A673 (cell line): ENCODE measurements at places on chromosomes 3 and 15.

DNA sequence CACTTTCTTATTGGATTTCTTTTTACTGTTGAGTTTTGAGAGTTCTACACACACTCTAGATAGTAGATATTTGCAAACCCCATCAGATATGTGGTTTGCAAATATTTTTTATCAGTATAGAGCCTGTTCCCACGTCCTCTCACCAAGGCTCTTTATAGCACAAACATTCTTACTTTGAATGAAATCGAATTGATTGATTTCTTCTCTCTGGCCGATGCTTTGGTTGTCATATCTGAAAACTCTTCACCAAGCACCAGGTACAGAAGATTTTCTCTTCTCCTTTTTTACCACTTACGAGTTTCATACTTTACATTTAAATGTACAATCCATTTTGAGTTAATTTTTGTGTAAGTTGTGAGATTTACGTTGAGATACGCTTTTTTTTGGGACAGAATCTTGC, 163.4 kb downstream of the PTPRG start:
- no peak for DNase-seq
- no peaks in the 10 kb centered on the region for H3K27me3 ChIP-seq
- no peaks in the 10 kb centered on the region for H3K36me3 ChIP-seq
- no peak overlapping the region for H3K27ac ChIP-seq
- no peak overlapping the region for H3K4me3 ChIP-seq

GRCh38 chr15:73632670-73633058, 525 bp downstream of the NPTN start:
- H3K27me3 ChIP-seq = no peaks in the 10 kb centered on the region
- DNase-seq = no peak
- H3K4me3 ChIP-seq = peak overlapping the region; percentile 75
- peak overlapping the region; percentile 82 for H3K27ac ChIP-seq
- H3K36me3 ChIP-seq = no peaks in the 10 kb centered on the region

GRCh38 chr3:102181175-102181920, 253.5 kb upstream of the ZPLD1 start:
- H3K27me3 ChIP-seq = no peaks in the 10 kb centered on the region
- no peak overlapping the region for H3K4me3 ChIP-seq
- DNase-seq = peak; percentile 92
- H3K4me1 ChIP-seq = peaks cover 60% of the 10 kb centered on the region
- peak overlapping the region; percentile 94 for H3K27ac ChIP-seq

GRCh38 chr15:89656116-89656815, 999 bp upstream of the KIF7 start:
- no peak for DNase-seq
- no peaks in the 10 kb centered on the region for H3K4me1 ChIP-seq
- H3K27ac ChIP-seq = no peak overlapping the region
- no peaks in the 10 kb centered on the region for H3K36me3 ChIP-seq

DNA sequence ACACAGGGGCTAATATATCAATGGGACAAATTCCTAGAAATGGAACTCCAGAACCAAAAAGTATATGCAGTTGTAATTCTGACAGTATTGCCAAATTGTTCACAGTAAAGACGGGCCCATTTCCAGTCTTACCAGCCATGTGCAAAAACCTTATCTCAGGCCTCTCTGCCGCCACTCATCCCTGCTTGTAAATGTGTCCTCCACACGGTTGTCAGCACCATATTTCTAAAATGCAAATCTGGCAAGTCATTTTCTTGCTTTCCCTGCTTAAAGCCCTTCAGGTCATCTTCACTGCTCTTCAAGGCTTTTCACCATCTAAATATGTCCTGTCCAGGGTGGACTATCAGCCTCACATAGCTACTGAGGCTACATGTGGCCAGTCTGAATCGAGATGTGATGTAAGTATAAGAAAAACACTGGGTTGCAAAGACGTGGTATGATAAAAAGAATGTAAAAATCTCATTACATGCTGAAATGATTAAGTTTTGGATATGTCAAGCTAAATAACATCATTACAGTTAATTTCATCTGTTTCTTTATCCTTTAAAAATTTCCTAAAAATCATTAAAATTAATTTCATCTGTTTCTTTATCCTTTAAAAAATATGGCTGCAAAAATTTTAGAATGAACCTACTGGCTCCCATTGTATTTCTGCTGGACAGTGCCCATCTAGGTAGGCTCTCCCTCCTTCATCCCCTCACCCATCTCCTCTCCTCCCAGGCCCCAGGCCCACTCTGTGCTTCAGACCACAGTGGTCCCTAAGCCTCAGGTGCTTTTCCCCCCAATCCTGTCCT, 980 bp downstream of the PARP9 start:
- no peak for DNase-seq
- no peaks in the 10 kb centered on the region for H3K27me3 ChIP-seq
- peak overlapping the region; percentile 83 for H3K27ac ChIP-seq
- H3K36me3 ChIP-seq = no peaks in the 10 kb centered on the region
- peak overlapping the region; percentile 63 for H3K4me3 ChIP-seq

- H3K4me3 ChIP-seq = no peak overlapping the region
- peaks cover 29% of the 10 kb centered on the region for H3K4me1 ChIP-seq
- DNase-seq = no peak
- H3K36me3 ChIP-seq = peaks cover 3% of the 10 kb centered on the region
Observed at GRCh38 chr3:195249858-195250464, 21.0 kb downstream of the XXYLT1 start.

DNA sequence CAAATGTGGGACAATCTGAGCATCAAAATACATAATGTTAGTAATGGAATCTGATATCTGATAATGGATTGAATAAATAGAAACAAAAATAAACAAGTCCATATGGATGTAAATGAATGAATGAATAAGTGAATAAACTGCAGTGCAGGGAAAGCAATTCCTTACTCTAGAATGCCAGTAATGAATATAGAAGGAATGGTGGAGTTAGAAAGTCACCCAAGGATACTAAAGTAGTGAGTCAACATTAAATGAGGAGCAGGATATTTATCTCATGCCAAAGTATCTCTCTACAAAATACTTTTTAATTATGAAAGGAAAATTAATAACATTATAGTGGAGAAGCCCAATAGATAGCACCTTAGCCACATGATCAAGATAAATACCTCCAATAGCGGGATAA, 300.3 kb downstream of the FEZF2 start:
- H3K27me3 ChIP-seq = no peaks in the 10 kb centered on the region
- H3K36me3 ChIP-seq = no peaks in the 10 kb centered on the region
- H3K4me3 ChIP-seq = no peak overlapping the region
- no peak for DNase-seq
- no peaks in the 10 kb centered on the region for H3K4me1 ChIP-seq

GRCh38 chr3:32414522-32415202, 23.0 kb downstream of the CMTM7 start:
- H3K4me1 ChIP-seq = no peaks in the 10 kb centered on the region
- H3K27me3 ChIP-seq = peaks cover 43% of the 10 kb centered on the region
- no peak for DNase-seq
- no peak overlapping the region for H3K4me3 ChIP-seq
- H3K36me3 ChIP-seq = no peaks in the 10 kb centered on the region
- no peak overlapping the region for H3K27ac ChIP-seq

DNA sequence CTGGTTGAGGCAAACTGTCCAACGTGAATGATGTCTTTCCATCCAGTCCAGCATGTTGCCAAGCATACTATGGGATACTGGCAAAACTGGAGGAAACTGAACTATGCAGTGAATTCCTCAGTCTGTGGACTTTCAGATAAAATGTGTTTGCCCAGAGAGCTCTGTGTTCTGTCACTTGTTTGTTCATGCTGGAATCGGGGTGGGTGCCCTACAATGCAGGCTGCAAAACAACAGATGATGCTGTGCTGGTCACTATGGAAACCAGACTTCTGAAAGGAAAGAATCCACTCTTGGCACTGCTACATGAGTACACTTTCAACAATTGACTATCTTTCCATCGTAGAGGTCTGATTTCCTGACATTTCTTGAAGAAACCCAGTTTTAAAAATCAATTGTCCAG, 272.5 kb upstream of the ARHGEF26 start:
- DNase-seq = no peak
- H3K27me3 ChIP-seq = no peaks in the 10 kb centered on the region
- H3K4me3 ChIP-seq = no peak overlapping the region
- no peaks in the 10 kb centered on the region for H3K36me3 ChIP-seq
- H3K4me1 ChIP-seq = no peaks in the 10 kb centered on the region

- DNase-seq = no peak
- no peaks in the 10 kb centered on the region for H3K27me3 ChIP-seq
- no peaks in the 10 kb centered on the region for H3K36me3 ChIP-seq
- no peaks in the 10 kb centered on the region for H3K4me1 ChIP-seq
- H3K27ac ChIP-seq = no peak overlapping the region
Observed at GRCh38 chr3:24812116-24812515, 317.5 kb upstream of the THRB start.

DNA sequence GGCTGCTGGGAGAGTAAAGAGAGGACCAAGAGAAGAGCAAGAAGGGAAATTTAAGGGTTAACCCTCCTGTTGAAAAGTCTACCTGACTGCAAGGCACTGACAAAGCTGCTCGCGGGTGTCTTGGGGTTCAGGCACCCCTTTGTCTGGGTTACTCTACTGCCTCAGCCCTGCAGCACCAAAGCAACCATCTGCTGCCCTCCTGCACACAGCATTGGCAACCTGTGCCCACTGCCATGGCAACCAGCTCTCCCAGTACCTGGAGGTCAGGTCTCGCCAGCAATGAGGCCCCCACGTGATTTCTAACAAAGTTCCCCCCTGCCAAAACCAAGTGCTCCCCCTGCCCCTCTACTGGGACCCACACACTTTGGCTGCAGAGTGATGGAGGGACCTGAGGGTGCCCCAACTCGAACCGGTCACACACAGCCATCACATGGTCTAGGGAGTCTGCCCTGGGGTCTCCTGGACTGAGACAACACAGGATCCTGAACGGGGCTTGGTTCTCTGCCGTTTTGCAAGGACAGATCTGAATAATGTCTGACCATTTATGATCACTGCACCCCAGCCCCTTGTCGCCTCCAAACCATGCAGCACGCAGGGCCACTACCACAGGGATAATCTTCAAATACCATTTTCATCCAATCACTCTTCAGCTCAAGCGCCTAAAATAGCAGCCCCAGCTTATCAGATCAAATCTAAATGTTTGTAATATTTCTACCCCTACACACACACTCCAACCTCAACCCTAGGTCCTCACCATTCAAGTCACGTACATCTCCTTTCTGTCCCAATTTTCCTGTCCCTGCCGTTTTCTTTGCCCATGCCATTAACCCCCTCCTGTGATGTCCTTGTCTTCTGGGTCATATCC, 50.7 kb downstream of the ADCY5 start:
- no peak overlapping the region for H3K4me3 ChIP-seq
- H3K4me1 ChIP-seq = no peaks in the 10 kb centered on the region
- H3K27me3 ChIP-seq = peaks cover 28% of the 10 kb centered on the region
- no peaks in the 10 kb centered on the region for H3K36me3 ChIP-seq
- no peak for DNase-seq
- no peak overlapping the region for H3K27ac ChIP-seq

- no peaks in the 10 kb centered on the region for H3K27me3 ChIP-seq
- no peak overlapping the region for H3K27ac ChIP-seq
- no peaks in the 10 kb centered on the region for H3K36me3 ChIP-seq
- no peaks in the 10 kb centered on the region for H3K4me1 ChIP-seq
- DNase-seq = no peak
Observed at GRCh38 chr3:122080207-122080587, 25.0 kb downstream of the CD86 start.

- H3K27me3 ChIP-seq = no peaks in the 10 kb centered on the region
- peaks cover 10% of the 10 kb centered on the region for H3K4me1 ChIP-seq
- no peak overlapping the region for H3K27ac ChIP-seq
- no peak overlapping the region for H3K4me3 ChIP-seq
- no peaks in the 10 kb centered on the region for H3K36me3 ChIP-seq
- no peak for DNase-seq
Observed at GRCh38 chr3:16846373-16847080, 38.2 kb upstream of the PLCL2 start.

- H3K36me3 ChIP-seq = no peaks in the 10 kb centered on the region
- H3K27me3 ChIP-seq = no peaks in the 10 kb centered on the region
- no peak overlapping the region for H3K4me3 ChIP-seq
- no peaks in the 10 kb centered on the region for H3K4me1 ChIP-seq
- DNase-seq = no peak
- no peak overlapping the region for H3K27ac ChIP-seq
Observed at GRCh38 chr3:148948913-148949657, 42.3 kb upstream of the GYG1 start.

DNA sequence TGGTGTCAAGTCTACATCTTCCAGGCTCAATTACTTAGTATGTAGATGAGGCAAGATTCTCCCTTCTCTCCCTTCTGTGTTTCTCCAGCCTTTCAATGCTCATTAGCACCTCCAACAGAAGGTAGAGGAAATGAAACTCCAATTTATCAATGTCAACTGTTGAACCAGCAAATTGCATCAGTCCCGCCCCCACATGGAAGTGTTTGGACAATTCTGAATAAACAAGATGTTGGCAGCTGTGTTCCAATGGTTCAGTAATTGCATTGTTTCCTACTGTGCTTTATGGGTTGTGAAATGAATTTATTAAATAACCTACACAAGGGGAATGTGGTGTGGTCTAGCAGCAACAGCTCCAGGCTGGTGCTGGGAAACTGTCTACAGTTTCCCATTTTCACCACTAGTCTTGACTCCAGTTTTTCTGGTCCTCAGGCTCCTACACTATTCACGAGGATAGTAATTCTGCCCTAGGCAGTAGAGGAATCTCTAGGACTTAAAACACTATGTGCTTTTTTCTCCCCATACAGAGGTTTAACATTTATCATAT, 91.9 kb downstream of the MB21D2 start:
- no peaks in the 10 kb centered on the region for H3K36me3 ChIP-seq
- no peak overlapping the region for H3K4me3 ChIP-seq
- peak; percentile 84 for DNase-seq
- H3K27ac ChIP-seq = no peak overlapping the region
- H3K27me3 ChIP-seq = no peaks in the 10 kb centered on the region

DNA sequence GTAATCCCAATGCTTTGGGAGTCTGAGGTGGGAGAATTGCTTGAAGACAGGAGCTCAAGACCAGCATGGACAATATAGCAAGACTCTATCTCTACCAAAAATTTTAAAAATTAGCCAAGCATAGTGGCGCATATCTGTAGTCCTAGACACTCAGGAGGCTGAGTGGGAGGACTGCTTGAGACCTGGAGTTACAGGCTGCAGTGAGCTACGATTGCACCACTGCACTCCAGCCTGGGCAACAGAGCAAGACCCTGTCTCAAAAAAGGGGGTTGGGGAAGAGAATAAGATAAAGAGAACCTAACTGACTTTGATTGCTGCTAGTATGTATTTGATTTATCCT, 755 bp downstream of the CD200R1 start:
- DNase-seq = no peak
- peaks cover 33% of the 10 kb centered on the region for H3K27me3 ChIP-seq
- H3K27ac ChIP-seq = no peak overlapping the region
- H3K36me3 ChIP-seq = no peaks in the 10 kb centered on the region

GRCh38 chr3:103440539-103441203, 1005.9 kb downstream of the ZPLD1 start:
- H3K4me3 ChIP-seq = no peak overlapping the region
- H3K27me3 ChIP-seq = no peaks in the 10 kb centered on the region
- H3K27ac ChIP-seq = no peak overlapping the region

- H3K36me3 ChIP-seq = no peaks in the 10 kb centered on the region
- DNase-seq = peak; percentile 80
- H3K4me3 ChIP-seq = no peak overlapping the region
Observed at GRCh38 chr15:89442671-89443307, 53.6 kb downstream of the RHCG start.
